T-helper 1 cell (primary cell): ENCODE measurements at places on chromosomes 13 and 19.

- no peak for DNase-seq
These were observed 628 bp upstream of the SLC17A7 start for GRCh38 chr19:49441960-49442350.

- no peak for DNase-seq
These were observed 9.4 kb downstream of the SAFB2 start for GRCh38 chr19:5612891-5613865.

DNA sequence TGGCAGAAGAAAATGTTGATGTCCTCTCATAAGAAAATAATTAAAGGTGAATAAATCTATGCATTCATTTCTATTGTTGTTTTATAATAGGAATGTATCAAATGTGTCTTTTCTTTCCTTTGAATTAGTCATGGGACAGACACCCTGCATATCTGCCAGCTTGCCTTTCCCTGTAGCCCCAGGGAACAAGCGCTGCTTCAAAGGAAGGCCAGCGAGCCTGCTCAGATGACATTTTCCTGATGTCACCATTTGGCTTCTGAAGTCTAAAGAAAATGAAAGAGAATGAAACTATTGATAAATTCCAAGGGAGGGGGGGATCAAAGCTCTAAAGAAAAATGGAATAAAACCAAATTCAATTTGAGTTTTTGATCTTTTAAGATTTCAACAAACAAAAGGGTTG, 574.8 kb downstream of the IRS2 start:
- DNase-seq, result no peak

GRCh38 chr19:42627916-42628315, 33.2 kb upstream of the CEACAM8 start:
- DNase-seq, result no peak

DNA sequence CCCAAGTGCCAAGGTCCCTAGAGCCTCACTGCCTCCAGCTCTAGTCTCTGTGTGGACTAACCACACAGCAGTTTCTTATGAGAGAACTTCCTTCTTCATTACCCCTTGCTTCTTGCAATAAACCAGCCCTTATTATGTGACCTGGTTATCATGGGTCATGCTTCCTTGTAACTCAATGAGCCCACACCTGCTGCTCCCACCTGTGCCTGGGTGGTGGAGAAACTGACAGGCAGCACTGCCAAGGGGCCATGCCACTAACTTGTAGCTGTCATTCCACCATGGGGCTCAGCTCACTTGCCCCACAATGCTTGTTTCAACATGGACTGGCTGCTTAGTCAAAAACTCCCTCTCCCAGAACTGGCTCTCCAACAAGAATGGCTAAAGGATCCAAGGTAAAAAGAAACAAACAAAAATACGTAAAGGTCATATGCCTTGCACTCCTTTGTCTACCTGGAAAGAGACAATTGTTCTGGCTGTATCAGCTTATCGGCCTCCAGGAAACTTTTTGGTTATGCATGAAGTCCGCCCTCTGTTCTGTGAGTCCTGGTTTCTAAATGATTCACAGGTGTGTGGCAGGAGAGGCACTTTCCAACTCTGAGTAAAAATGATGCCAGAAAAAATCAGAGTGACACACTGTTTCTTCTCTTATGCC, 446.4 kb downstream of the COG6 start:
- DNase-seq, result no peak

- no peak for DNase-seq
These were observed 128.3 kb downstream of the GGACT start for GRCh38 chr13:100460266-100460665.
